NCI-H748 treated with DMSO at 0.1 percent for 48 hours (cell line): ENCODE measurements at places on chromosomes 1 and 21.
A peak's percentile ranks its signal among the peaks of the same experiment; 100 is the strongest.

GRCh38 chr1:5885471-5886139 is 106.6 kb downstream of the NPHP4 start:
- DNase-seq = no peak

GRCh38 chr1:208254862-208255261 is 10.7 kb upstream of the PLXNA2 start:
- no peak for DNase-seq

DNA sequence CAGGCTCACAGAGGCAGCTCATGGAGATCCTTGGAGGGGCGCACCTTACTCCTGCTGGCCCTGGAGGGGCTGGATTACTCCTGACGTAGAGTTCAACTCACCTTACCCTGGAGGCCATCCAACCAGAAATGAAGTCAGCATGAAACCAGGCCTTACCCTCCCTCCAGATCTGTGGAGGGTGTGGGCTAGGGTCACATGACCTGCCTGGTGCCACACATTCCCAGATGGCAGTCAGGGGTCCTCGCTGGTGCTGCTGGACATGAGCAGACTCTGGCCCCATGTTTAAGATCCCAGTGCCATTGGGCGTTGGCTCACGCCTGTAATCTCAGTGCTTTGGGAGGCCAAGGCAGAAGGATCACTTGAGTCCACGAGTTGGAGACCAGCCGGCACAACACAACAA is 4.5 kb downstream of the C21orf58 start:
- DNase-seq = no peak

DNA sequence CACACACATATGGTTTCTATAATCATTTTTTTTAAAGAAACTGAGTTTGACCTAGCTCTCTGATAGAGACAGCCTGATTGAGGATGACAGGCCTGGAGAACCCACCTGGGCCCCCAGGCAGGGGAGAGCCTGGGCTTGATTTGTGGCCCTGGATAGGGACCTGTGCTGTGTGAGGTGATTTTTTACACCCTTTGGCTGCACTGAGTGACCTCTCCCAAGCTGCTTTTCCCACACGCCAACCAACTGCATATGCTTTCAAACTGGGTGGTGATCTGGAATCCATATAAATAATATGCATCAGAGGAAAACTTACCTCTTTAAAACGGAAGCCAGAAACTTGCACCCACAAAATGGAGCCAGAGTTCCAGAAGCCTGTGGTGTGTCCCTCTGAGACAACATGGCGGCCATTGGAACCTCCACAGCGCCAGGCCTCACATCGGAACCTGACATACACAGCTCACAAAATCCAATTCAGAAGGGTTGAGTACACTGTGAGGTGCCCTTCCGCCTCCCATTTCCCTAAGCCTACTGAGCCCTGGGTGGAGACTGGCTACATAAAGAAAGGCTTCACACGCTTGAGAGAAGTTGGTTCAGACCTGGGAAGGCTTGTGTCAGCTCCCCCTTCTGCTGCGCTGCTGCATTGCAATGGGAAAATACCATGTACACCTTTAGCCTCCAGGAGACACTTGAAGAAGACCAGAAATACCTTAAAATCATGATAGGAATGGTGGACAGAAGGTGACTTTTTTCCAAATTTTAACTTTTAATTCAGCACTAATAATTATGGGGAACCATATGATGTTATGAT is 160.7 kb downstream of the HHIPL2 start:
- no peak for DNase-seq

GRCh38 chr1:182781841-182782586 is 7.6 kb upstream of the NPL start:
- peak; percentile 45 for DNase-seq

GRCh38 chr1:150970808-150971582 is 3.6 kb downstream of the CERS2 start:
- DNase-seq = no peak

- DNase-seq = no peak
Observed at GRCh38 chr1:226919587-226919986, 20.5 kb upstream of the COQ8A start.

GRCh38 chr1:151998611-151999362 is 5.1 kb upstream of the S100A10 start:
- DNase-seq = no peak

DNA sequence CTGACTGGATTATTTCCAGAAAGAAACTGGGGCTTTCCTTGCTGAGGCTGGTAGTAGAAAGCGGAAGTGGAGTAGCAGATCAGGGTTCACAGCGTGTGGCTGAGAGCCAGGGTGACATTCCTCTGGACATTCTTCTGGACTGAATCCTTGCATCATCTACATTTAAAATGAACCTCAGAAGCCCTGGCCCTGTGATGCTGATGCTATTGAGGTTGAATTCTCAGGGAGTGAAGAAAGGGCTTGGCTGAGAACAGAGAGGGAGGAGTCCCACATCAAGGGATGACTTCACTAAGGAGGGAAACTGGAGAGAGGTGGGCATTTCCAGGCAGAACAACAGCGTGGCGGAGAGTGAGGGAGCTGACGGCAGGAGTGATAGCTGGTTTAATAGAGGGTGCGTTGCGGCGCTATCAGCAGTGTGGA is 102.3 kb upstream of the LMO4 start:
- no peak for DNase-seq

DNA sequence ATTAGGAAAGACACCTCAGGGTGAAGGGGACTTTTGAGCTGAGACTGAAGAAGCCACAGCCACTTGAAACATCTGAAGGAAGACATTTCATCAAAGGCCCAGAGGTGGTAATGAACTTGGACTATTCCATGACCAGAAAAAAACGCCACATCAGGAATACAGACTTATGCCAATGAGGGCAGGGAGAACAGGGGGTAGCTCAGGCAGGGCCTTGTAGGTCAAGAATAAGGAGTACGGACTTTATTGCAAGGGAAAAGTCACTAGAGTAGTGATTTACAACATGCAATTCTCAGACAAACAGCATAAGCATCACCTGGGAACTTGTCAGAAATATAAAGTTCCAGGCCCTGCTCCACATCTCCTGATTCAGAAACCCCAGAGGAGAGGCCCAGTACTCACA is 11.8 kb downstream of the TP53BP2 start:
- no peak for DNase-seq

DNA sequence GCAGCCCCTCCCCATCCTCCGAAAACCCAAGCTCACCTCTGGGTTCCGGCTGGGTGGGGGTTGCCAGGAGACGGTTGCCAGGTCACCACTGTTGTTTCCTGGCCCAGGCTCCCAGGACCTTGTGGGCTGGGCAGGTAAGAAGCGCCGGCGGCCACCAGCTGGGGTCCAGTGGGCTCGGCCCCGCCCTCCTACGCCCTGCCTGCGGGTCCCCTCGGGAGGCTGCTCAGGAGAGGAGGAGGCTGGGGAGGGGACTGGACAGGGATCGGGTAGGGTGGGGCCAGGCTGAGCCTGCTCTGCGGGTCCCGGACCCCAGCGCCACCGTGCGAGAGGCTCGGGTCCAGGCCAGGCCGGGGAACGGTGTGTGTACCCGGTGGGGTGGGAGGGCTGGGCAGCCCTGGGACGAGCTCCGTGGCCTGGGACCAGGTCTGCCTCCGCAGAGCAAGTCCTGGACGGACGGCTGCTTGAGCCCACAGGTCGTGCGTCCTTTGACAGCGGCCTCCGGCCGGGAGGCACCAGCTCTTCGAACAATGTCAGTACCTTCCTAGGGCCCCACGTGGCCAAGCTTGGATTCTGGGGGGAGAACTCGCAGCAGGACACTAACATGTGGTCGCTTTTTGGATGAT is at the start of gene TTLL10:
TSS of gene TTLL10 (plus strand) at position 88 of the 623 bp plus-strand sequence. CDS start 5,336 bp downstream, outside the sequence.
- DNase-seq = no peak

DNA sequence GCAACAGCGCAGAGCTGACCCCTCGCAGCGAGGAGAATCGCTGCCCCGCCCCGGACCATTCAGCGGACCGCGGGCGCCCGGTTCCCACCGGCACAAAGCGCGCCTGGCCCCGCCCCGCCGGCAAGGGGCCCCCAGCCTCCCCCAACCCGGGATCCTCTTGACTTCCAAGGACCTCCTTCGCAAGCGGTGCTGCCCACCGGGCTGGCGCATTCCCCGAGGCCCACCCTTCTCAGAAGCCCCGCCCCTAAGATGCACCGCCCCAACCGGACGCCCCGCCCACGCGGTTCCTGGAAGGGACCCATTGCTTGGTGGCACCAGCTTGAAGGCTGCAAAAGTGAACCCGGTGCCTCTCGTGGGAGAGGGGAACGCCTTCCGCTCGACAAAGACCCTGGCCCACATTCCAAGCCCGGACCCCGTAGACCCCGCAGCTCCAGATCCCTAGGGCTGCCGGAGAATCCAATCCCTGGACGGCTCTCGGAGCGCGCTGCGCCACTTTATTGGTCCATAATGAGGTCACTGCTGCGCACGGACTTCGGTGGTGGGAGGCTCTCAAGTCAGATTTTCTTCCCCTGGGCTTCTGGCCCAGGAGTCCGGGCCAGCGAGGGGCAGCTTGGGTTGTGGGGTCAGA is 2.0 kb downstream of the HES3 start:
- DNase-seq = peak; percentile 19

GRCh38 chr1:182133181-182133580 is 71.7 kb upstream of the ZNF648 start:
- DNase-seq = no peak

GRCh38 chr21:28959367-28960099 is 33.1 kb downstream of the LTN1 start:
- no peak for DNase-seq

- DNase-seq = peak; percentile 93
Observed at GRCh38 chr1:74467786-74468377, 44.5 kb downstream of the LRRC53 start.

- no peak for DNase-seq
Observed at GRCh38 chr1:175127565-175127964, 59.9 kb downstream of the TNN start.

DNA sequence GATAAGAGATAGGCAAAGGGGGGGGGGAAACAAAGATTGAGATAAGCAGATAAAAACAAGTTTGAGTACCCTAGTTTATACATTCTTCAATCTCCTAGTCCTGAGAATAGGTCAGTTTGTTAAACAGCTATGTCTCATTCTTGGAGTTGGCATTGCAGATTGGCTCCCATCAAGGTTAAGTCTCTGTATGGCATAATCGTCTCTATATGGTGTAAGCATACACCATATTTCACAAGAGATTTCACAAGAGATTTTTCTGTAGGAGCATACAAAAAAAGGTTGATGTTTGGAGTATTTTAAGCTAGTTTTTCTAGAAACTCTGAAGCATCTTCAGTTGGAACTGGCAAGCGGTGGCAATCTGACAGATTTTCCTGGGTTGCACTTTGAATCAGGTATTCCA is 35.8 kb downstream of the NCAM2 start:
- DNase-seq = no peak

- peak; percentile 59 for DNase-seq
Observed at GRCh38 chr1:153677718-153678518, 570 bp upstream of the NPR1 start.

GRCh38 chr1:150813028-150813707 is 5.1 kb upstream of the CTSK start:
- peak; percentile 51 for DNase-seq

DNA sequence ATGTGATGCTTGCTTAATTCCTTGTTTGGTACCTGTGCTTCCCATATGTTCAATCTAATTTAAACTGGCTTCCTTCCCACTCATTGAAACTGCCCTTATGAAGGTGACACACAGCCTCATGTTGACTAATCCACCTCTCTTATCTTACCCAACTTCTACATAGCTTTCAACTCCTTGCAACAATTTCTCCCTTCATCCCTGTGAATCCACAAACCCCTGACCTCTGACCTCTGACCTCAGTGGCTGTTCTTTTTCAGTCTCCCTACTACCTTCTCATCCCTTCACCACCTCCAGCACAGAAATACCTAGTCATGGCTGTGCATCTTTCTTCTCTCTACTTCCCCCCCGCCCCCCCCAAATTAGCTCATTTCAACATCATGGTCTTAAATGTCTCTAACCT is 144.5 kb downstream of the TTLL7 start:
- DNase-seq = no peak

DNA sequence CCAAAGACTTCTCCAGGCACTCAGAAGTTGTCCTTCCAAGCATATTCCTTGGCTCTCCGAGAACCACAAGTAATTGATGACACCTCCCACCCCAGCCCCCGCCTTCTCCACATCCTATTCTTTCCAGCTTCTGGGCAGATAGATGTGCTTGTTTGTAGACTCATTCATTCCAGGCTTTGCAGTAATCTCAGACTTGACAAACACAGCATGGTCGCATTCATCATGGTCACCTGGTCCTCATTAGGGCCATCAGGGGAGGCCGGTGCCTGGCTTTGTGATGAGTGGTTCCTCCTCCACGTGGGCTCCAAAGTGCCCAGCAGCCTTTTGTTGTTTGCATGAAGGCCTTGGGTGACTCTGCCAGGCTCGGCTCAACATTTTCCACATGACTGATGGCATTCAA is 28.5 kb upstream of the KCNE2 start:
- peak; percentile 36 for DNase-seq

DNA sequence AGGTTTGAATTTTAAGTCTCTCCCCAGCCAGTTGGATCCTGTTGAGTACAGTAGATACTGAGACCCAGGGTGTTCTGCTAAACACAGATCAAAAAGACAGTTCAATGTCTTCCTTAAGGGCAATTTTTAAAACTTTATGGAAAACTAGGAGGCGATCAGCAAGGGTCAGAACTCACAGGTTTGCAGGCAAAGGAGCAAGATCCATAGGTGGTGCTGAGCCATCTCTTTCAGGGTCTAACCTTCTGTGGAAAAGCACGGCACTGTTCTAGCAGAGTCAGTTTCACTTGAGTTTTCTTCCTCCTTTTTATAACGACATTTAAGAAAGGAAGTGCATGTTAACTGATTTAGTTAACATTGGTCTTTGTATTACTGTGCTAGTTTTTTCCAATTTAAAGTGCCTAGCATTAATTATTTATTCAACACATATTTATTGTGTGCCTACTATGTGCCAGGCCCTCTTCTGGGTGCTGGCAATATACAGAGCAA is at the start of gene CD84:
TSS of gene CD84 (minus strand) at position 281 of the 486 bp plus-strand sequence. CDS start at position 222, 59 bp downstream.
- DNase-seq = no peak

GRCh38 chr1:42774928-42775526 is 8.0 kb downstream of the C1orf50 start:
- DNase-seq = no peak

GRCh38 chr1:32724678-32725614 is 22.4 kb upstream of the SYNC start:
- DNase-seq = no peak

DNA sequence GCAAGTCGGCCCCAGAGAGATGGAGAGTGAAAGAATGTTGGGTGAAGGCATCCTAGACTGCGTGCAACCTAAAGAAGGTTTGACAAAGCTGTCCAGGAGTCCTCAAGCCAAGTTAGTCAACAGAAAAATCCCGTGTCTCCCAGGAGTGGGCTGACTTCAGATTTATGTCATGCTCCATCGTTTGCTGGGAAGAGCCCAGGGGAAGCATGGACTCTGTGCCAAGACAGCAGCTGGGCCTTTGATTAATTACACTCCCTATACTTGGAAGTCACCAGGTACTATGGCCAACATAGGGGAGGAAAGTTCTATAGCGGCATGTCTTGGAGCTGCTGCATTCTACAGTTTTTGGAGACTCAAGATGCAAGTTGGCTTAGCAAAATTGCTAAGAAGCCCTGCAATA is 247.4 kb downstream of the KAZN start:
- no peak for DNase-seq

- no peak for DNase-seq
Observed at GRCh38 chr21:39644062-39644560, 31.4 kb downstream of the B3GALT5 start.

- DNase-seq = no peak
Observed at GRCh38 chr1:22925111-22925510, 47.6 kb downstream of the LACTBL1 start.

GRCh38 chr1:159088050-159088449 is 11.5 kb upstream of the AIM2 start:
- DNase-seq = no peak

GRCh38 chr1:8712413-8713231 is 104.8 kb downstream of the RERE start:
- peak; percentile 96 for DNase-seq
